H7 (cell line): ENCODE measurements at places on chromosomes 5 and 9.

- no peak for DNase-seq
Measured at GRCh38 chr5:32523625-32524024, 61.7 kb upstream of the SUB1 start.

GRCh38 chr9:111525056-111525977 is at the start of gene ZNF483:
Gene ZNF483 (plus strand): TSS chr9:111525179. CDS start chr9:111527396, 2,217 bp downstream.
- DNase-seq, result peak; percentile 91

DNA sequence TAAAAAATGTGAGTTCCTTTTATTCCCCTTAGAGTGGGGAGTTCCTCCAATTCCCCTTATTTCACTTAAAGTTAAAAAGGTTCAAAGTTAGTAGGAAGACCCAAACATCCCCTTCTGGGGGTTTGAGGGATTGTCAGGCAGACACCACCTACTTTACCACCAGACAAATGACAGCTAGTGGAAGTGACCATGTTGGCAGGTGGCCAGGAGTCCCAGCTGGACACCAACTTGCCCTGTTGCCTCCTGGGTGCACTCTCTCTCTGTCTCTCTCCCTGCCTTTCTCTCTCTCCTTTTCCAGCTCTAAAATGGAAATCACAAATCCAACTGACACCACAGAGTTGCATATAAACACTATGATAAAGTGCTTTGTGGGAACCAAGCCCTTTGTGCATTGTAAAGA is 307.7 kb upstream of the TLE4 start:
- no peak for DNase-seq

DNA sequence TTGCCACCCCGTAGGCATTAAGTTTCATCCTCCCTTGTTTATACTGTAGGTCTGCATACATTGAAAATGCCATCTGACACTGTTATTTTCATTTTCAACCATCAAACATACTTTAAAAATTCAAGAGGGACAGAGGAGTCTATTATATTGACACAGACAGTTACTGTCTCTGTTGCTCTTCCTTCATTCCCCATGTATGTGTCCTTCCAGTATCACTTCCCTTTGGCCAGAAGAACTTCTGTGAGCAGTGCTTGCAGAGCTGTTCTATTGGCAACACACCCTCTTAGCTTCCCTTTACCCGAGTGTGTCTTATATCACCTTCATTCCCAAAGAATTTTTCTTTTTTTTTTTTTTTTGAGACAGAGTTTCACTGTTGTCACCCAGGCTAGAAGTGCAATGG is 42.8 kb downstream of the RASGEF1C start:
- DNase-seq, result no peak

GRCh38 chr9:129178568-129179382 is 714 bp upstream of the IER5L start:
- peak; percentile 96 for DNase-seq

- no peak for DNase-seq
Measured at GRCh38 chr9:36402536-36402935, 2.5 kb upstream of the RNF38 start.

- DNase-seq, result peak; percentile 36
Measured at GRCh38 chr5:79020861-79021561, 35.9 kb upstream of the ARSB start.

GRCh38 chr9:109735801-109736200 is 44.2 kb upstream of the PALM2AKAP2 start:
- no peak for DNase-seq

DNA sequence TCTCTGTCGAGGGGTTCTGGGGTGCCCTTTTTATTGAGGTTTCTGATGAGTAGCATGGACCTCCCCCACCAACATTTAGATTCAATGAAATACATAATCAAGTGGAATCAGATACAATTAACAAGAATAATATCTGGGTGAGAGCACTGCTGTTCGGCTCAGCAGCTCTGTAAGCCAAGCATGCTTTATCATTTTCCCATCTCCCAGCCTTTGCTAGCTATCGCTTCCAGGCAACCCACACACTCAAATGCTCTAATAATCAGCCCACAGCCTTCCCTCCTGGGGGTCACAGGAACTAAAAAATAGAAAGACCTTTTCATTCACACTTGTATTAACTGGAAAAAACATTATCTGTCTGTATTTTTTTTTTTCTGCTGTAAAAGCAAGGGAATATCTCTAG is 8.9 kb downstream of the PLPPR1 start:
- DNase-seq, result no peak

- DNase-seq, result no peak
Measured at GRCh38 chr9:114256827-114257328, 66.0 kb upstream of the ORM1 start.

- peak; percentile 78 for DNase-seq
Measured at GRCh38 chr9:137785704-137786161, 91.8 kb upstream of the CACNA1B start.

DNA sequence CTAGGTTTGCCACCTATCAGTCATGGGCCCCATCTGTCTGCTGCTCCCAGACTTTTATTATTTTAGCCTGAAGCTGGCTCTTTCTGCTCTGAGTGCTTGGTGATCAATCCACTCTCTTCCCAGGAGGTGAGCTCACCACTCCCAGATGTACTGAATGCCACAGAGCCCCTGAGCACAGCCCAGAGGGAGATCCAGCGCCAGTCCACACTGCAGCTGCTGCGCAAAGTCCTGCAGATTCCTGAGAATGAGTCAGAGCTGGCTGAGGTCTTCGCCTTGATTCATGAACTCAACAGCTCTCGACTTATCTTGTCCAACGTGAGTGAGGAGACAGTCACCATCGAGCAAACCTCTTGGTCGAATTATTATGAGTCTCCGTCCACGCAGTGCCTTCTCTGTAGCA is 36.0 kb downstream of the HMGXB3 start:
- no peak for DNase-seq

GRCh38 chr9:96512240-96512639 is 62.3 kb downstream of the HABP4 start:
- no peak for DNase-seq

GRCh38 chr9:99244344-99245260 is 22.5 kb downstream of the SEC61B start:
- no peak for DNase-seq

DNA sequence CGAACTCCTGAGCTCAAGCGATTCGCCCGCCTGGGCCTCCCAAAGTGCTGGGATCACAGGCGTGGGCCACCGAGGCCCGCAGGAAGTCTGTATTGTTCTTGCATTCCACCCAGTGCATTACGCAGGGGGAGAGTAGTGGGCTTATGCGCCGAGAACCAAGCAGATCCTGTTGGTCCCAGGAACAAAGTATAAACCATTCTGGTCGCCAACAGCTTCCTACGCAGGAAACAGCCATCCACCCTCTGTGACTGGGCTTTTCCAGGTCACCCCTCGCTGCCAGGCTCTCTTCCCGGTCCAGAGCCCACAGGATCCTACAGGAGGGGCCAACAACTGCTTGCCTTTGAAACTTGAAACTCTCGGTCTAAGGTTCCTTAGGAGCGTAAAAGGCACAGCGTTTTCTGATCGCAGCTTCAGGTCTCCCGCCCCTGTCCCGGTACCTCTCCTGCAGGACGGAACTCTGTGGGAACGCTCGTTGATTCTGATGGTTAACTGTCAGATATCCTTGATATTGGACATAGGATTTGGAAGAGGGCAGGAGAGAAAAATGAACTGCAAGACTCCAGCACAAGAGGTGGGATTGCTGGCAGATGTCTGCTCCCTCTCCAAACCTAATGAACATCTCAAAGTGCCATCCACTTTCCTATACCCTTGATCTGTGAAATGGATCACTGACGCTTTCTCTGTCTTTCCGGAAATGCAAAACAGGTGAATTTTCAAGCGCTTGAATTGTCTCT is 4.2 kb upstream of the ANXA2R start:
- no peak for DNase-seq

GRCh38 chr5:174247301-174247700 is 201.8 kb downstream of the NSG2 start:
- DNase-seq, result no peak

- DNase-seq, result no peak
Measured at GRCh38 chr5:65244031-65244430, 237.7 kb downstream of the ADAMTS6 start.

GRCh38 chr5:151086905-151087360 is 6.1 kb upstream of the TNIP1 start:
- DNase-seq, result peak; percentile 79

DNA sequence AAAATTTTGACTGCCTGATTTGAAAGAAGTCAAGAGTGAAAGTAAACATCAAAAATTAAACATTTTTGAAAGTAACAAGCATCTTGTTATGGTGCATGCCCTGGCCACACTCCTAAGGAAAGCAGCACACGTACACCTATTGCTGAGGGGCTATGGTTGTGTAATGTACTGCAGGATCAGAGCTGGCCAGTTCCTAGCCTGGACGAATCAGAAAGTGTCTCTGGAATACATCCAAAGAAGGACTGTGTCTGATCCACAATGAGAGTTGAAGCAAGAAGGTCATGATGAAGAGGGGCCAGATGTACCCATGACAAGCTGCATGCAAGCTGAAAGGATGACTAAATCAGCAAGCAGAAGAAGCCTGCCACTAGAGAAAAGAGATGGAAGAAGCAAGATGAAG is 618.2 kb downstream of the TLE1 start:
- DNase-seq, result no peak

DNA sequence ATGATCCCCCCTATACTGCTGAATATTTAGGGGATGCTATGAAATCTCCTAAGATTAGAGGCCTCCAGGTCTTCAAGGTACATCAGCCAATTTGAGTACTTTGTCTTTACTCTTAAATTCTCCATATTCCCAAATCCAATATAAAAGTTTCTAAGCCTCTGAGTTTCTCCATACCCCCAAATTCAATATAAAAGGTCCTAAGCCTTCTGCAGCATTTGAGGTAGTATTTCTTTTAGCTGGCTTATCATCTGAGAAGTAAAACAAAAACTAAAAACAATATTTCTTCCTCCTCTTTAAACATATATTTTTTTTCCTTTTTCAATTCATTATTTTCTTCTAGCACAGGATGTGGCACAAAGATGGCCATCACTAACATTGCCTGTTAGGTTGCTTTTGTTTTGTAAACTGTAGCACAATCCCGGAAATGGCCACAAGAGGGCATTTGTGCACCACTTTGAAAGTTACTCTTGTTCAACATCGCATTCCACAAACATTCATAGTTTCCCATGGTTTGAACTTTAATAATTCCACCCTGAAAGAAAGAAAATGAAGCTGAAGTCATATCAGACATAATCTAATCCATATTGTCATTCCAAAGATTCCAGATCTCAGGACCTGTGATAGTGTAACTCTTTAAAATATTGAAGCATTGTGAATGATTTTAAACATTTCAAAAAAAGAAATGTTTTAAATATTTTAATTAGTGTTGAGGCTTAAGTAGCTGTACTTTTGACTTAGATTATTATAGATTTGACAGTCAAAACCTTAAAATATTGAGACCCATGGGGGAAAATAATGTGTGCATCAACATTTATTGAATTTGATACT is 21.0 kb upstream of the SCGB3A2 start:
- DNase-seq, result peak; percentile 4

GRCh38 chr9:7910426-7911020 is 110.9 kb upstream of the DMAC1 start:
- DNase-seq, result no peak

- DNase-seq, result no peak
Measured at GRCh38 chr9:117315236-117315635, 99.6 kb downstream of the ASTN2 start.

DNA sequence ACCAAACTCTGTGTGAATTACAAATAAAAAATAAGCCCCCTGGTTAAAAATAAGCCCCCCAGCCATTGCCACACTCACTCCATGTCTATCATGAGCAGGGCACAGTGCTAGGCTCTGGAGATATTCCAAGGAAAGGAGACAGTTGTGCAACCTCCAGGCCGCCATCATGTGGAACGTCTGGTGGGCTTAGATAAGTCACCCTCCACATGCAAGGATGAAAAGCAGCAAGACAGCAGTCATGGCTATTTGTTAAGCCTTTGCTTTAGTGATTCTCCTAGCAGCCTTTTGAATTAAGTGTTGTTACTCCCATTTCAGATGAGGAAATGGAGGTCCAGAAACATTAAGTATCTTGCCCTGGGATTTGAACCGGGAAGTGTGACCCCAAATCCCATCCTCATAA is 94.8 kb downstream of the DCP2 start:
- DNase-seq, result no peak

DNA sequence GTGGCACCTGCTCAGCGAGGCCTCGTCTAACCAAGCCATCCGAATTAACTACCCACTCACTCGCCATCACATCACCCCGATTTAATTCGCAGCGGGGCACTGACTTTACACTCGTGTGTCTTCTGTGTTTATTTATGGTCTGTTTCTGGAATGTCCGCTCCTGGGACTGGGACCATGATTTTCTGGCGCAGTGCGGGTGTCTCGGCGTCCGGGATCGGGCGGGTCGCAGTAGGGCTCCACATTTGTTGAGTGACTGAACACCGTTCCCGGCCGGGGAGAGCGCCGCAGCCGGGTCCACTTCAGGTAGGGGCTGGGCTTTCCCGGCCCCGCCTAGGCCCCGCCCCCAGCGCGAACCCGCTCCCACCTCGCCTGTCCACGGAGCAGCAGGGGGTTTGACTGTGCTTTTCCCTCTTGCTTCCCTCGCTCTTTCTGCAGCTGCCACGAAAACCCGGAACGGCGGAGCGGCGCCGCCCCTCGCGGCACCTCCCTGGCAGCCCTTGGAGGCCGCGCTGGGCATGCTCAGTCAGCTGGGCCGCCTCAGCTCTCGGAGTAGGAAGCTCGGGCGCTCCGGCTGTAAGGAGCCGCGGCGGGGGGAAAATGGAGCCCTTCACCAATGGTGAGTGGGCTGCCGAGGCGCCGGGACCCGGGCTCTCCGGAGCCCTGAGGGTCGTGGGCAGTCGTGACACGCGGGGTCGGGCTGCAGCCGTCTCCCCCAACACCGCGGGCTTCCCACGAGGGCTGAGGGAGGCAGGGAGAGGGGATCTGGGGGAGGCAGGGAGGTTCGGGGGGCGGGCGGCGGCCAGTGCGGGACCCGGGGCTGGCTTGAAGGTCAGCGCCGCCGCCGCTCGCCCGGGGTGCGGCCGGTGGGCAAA is at the start of gene LNPEP:
Gene LNPEP (plus strand): TSS at position 522 of the 872 bp plus-strand sequence. CDS start 76 bp downstream, at position 598.
- peak; percentile 92 for DNase-seq

DNA sequence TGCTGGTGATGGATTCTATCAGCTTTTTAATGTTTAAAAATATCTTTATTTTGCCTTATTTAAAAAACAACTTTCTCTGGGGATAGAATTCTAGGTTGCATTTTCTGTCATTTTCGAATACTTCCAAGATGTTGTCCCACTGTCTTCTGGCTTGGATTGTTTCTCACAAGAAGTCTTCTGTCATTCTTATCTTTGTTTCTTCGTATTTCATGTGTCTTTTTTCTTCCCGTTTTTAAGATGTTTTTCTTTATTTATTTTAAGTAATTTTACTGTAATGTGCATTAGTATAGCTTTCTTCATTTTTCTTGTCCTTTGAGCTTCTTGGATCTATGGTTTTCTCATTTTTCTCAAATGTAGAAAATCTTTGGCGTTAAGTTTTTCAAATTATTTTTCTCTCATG is 19.1 kb downstream of the STX17 start:
- DNase-seq, result no peak

DNA sequence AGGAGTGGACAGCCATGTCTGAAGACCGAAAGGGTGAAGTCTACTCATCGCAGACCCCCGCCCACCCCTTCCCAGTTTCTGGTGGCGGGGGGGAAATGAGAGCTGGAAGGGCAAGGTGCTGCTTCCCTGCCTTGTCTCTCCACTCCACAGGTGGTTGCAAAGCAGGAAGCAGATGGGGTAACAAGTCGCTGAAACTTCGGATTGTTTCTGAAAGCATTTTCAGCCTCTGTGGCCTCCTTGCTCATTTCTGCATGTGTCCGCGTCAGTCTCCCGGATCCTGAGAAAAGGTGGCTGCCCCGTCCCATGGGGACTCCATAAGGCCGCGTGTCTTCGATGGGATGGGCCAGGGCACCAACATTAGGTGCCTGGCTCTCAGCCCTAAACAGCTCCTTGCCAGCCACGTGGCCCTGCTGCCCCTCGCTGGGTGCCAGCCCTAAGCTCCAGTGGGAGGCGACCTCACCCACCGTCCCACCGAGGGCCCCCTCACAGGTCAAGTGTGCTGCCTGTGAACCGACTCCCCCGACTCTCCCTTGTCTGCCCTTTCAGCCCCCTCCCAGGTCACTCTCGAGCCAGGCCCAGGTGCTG is 971 bp downstream of the PHYKPL start:
- DNase-seq, result no peak
